B cell (primary cell): ENCODE measurements at places on chromosomes 1 and 21. TPM values are rescaled to one million over a fixed set of nuclear protein-coding genes. Genes with fewer than 3 reads are reported as not detected.

The RASSF5 gene
- 144 and 146 TPM in 2 replicates for total RNA-seq

The HTR6 gene
- total RNA-seq: not detected in 2 replicates

- no peaks in the 10 kb centered on the region for H3K27me3 ChIP-seq
- no peak for DNase-seq
- no peaks in the 10 kb centered on the region for H3K36me3 ChIP-seq
- no peak overlapping the region for H3K4me3 ChIP-seq
- no peaks in the 10 kb centered on the region for H3K4me1 ChIP-seq
These were observed 132.8 kb downstream of the GLIS1 start for GRCh38 chr1:53606197-53606596.

DNA sequence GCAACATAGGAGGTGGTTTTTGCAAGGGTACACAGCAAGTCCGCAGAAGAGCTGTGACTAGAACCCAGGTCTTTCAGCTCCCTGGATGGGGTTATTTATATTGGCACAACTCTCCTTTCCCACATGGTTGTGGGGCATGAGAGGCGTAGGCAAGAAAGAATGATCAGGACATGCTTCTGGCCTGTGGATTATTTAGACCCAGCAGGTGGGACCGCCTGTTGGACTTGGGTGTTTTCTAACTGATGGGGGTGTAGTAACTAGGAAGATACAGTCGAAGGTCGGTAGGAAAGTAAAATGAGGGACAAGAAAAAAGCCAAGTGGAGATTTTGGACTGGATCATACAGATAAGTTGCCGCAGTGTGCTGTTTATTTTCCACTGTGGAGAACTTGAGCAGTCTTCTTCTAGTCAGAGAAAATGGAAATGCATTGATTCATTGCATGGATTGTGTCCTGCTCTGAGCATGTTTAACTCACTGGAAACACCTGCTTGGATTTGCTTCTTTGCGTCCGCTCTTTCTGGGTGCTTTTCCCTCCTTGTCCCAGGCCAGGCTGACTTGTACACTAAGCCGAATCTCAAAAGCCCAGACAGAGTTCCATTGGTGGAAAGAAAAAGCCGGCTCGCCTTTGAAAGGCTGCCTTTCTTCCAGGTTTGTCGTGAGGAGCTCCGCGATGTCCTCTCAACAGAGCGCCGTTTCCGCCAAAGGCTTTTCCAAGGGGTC lies 592 bp downstream of the CRCT1 start:
- no peak overlapping the region for H3K4me3 ChIP-seq
- H3K4me1 ChIP-seq: no peaks in the 10 kb centered on the region
- no peak for DNase-seq
- H3K36me3 ChIP-seq: no peaks in the 10 kb centered on the region
- H3K27ac ChIP-seq: no peak overlapping the region

- H3K4me3 ChIP-seq: no peak overlapping the region
- no peak for DNase-seq
These were observed 17.6 kb downstream of the OSCP1 start for GRCh38 chr1:36432616-36433015.

GRCh38 chr1:177983482-177984135 lies 13.8 kb upstream of the SEC16B start:
- no peaks in the 10 kb centered on the region for H3K36me3 ChIP-seq
- no peak for DNase-seq
- no peak overlapping the region for H3K27ac ChIP-seq
- H3K4me3 ChIP-seq: no peak overlapping the region
